ENCODE measurements at places on chromosomes 11 and 22. TPM values are rescaled to one million over a fixed set of nuclear protein-coding genes. Genes with fewer than 3 reads are reported as not detected.

- no peak for DNase-seq
Observed at GRCh38 chr22:44650806-44651205, 51.2 kb upstream of the PRR5 start.

GRCh38 chr11:90614318-90614717 lies 391.5 kb upstream of the CHORDC1 start:
- DNase-seq = no peak

Gene APOL5
- total RNA-seq = not detected

- no peak for DNase-seq
Observed at GRCh38 chr11:2744166-2744565, 44.4 kb upstream of the KCNQ1OT1 start.

Gene MMP10
- total RNA-seq = 4.0 TPM

- DNase-seq = peak; percentile 46
Observed at GRCh38 chr11:74538680-74539079, 45.2 kb upstream of the LIPT2 start.

Gene OR4X2
- not detected for total RNA-seq

GRCh38 chr11:45267052-45267451 lies 19.1 kb downstream of the SYT13 start:
- peak; percentile 66 for DNase-seq

DNA sequence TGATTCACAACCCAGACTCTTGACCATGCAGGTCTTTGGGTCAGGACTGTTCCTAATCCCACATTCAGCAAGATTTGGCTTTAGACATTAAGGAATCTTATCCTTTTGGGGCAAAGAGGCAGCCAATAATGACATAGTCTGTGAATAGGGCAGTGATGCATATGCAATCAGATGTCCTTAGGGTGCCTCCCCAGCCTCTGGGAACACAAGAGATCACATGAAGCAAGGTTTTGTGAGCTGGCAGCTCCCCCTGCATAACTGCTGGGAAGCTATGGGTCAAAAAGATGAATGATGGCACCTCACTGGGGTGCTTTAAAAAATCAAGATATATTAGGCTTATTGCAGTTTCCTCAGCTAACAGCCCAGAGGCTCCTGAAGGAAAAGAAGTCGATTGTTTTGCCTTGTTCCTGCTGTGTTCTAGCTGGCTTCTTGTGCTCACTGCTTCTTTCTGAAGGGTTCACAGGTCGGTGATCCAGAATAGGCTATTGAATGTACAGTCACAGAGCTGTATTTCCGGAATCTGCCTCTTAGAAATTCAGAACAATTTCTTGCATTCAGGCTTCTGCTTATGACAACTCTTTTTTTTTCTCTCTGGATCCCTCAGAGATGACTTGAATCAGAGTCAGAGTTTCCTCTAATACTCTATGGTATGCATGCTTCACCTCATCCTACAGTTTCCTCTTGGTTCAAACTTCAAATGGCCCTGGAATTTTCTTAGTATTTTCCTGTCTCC lies 31.7 kb downstream of the INSC start:
- no peak for DNase-seq

Gene GAL
- 3.4 TPM for total RNA-seq

- DNase-seq = no peak
Observed at GRCh38 chr22:32811788-32812545, 10.5 kb downstream of the TIMP3 start.

Gene C1QTNF4
- total RNA-seq = 0.41 TPM

DNA sequence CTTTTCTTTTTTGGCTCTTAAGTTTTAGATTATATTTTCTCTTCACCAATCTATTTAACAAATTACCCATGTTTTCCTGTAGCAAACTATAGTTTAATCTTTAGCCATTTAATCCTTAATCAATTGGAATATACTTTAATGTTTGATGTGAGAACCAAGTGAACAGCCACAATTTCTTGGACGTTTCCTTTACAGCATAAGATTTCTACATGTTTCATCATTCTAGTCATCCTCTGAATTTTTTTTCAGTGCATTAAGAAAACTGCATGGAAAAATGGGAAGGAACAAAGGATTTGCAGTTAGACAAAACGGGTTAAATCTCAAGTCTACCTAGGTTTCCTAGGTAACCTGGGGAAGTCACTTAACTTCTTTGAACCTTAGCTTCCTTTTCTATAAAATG lies 507.1 kb upstream of the CCDC90B start:
- no peak for DNase-seq

GRCh38 chr11:102332611-102332994 lies 14.4 kb upstream of the BIRC2 start:
- no peak for DNase-seq

GRCh38 chr11:12691473-12691872 lies 17.3 kb downstream of the TEAD1 start:
- DNase-seq = no peak

Gene ACR
- not detected for total RNA-seq

DNA sequence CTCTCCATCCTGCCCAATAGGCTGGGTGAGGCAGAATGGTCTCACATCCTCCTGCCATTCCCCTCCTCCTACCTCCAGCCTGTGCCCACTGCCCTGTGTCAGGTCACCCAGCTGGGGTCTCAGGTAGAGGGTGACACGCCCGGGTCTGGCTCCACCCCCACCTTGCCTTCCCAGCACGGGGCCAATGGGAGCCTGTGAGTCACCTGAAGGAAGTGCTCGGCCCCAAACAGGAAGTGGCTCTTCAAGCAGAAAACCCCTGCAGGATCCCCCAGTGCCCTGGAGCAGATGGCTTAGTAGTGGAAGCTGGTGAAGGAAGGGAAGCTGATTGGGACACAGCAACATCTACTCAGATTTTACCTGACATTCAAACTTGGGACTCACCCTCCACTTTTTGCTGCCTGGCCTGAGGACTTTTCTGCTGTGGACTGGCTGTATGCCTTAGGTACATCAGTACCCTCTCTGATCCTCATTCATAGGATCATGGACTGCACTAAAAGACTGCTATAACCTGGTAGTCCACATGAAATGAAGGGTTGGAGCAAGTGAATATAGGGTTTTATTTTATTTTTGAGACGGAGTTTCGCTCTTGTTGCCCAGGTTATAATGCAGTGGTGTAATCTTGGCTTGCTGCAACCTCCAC lies 33.4 kb downstream of the GDPD5 start:
- peak; percentile 34 for DNase-seq

DNA sequence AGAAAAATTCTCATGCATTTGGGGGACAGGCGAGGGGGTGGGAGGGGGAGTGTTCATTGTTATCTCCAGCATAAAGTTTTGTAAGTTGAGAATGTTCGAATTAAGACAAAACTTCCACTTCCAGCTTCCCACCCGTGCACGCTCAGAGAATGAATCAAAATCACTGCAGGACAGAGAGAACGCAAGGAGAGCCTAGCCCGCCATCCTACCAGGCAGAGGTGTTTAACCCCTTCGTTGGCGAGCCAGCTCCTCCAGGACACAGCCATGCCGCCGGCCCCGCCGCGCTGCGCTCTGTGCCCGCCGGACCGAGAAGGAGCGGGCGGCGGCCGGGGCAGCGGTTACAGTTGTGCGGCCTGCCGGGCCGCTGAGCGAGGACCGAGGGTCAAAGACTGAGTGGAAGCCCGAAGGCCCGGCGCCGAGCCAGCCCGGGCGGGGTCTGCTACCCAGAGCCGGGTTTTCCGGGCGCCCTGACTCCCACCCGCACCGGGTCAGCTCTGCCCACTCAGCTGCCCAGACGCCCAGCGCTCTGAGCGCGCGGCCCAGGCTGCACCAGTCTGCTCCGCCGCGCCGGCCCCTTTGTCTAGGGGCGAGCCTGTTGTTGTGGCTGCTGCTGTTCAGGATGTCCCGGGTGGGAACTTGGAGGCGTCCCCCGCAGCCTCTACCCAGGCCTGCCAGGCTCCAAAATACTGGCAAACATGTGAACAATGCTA lies at the start of gene NOX4:
Gene NOX4 (minus strand): TSS at position 395 of the 710 bp plus-strand sequence. CDS start 129 bp downstream, at position 266.
- peak; percentile 14 for DNase-seq

DNA sequence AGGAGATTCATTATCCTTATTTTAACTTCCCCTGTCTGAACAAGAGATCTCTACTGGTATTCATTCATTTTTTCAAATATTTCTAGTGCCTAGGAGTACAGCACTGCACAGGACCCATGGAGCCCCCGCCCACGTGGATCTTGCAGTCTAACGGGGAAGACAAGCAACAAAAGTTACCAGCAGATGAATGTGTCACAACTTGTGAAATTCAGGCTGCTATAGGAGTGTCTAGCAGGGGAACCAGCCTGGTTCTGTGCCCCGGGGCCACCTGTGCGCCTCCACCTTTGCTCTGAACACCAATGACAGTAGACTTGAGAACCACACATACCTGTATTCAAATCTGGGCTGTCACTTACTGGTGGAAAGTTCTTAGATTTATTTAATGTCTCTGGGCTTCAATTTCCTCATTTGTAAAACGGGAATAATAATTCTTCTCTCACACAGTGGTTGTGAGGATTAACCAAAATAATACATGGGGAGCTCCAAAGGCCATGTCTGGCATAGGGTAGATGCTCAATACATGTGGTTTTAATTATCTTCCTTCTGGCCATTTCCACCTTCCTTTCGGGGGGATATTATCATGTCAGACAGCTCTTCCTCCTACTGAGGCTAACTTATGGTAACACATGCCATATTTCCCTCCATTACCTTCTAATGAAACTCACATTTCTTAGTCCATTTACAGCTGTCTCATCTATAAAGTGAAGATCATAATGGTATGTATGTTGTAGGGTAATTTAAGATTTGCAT lies 17.8 kb downstream of the POU2AF1 start:
- DNase-seq = no peak

Gene HOATZ
- total RNA-seq = 0.58 TPM

- no peak for DNase-seq
Observed at GRCh38 chr11:20056109-20056949, 103.9 kb downstream of the DBX1 start.

GRCh38 chr22:40273319-40273718 lies 73.0 kb upstream of the ADSL start:
- no peak for DNase-seq

Gene OVCH2
- not detected for total RNA-seq

Gene SYCE3
- not detected for total RNA-seq

Gene CYB5R2
- 6.9 TPM for total RNA-seq

DNA sequence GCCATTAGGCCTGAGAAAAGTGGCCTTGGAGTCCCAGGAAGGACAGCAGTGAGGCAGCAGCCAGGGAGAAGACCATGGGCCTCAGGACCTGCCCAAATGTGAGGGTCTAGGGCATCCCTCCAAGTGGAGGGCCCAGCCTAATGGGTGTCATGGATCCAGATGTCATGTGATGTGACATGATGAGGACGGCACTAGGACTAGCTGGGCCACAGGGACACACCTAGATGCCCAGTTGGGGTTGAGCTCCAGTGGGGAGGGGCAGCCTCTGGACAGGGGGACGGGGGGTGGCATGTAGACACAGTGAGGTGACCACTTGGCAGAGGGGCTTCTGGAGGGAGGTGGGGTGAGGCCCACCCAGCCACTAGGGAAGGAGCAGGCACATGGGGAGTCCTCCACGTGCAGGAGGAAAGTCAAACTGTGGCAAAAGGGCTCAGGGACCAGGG lies 5.4 kb downstream of the SCARF2 start:
- DNase-seq = no peak

Gene CCDC81
- 1.1 TPM for total RNA-seq

Gene SNRPD3
- total RNA-seq = 220 TPM

- DNase-seq = peak; percentile 82
Observed at GRCh38 chr11:112977755-112978154, 16.5 kb downstream of the NCAM1 start.

GRCh38 chr22:25232301-25232700 lies 12.9 kb downstream of the CRYBB2 start:
- DNase-seq = no peak

- DNase-seq = no peak
Observed at GRCh38 chr11:125593114-125593820, 615 bp downstream of the STT3A start.

Gene CTSW
- not detected for total RNA-seq

GRCh38 chr11:130897262-130898182 lies 18.8 kb downstream of the SNX19 start:
- DNase-seq = no peak

Gene EWSR1
- 348 TPM for total RNA-seq

DNA sequence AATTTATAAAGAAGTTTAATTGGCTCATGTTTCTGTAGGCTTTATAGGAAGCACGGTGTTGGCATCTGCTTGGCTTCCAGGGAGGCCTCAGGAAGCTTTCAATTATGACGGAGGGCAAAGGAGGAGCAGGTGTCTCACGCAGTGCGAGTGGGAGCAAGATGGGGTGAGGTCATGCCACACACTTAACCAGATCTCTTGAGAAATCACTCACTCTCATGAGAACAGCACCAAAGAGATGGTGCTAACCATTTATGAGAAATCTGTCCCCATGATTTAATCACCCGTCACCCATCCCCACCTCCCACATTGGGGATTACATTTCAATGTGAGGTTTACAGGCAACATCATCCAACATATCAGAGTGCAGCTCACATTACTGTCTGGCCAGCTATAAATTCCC lies 103.5 kb downstream of the ARHGAP8 start:
- DNase-seq = no peak

Gene NDUFV1
- total RNA-seq = 275 TPM

GRCh38 chr11:103047837-103048236 lies 44.1 kb downstream of the DCUN1D5 start:
- no peak for DNase-seq
